ENCODE measurements at places on chromosomes 1 and 21.

DNA sequence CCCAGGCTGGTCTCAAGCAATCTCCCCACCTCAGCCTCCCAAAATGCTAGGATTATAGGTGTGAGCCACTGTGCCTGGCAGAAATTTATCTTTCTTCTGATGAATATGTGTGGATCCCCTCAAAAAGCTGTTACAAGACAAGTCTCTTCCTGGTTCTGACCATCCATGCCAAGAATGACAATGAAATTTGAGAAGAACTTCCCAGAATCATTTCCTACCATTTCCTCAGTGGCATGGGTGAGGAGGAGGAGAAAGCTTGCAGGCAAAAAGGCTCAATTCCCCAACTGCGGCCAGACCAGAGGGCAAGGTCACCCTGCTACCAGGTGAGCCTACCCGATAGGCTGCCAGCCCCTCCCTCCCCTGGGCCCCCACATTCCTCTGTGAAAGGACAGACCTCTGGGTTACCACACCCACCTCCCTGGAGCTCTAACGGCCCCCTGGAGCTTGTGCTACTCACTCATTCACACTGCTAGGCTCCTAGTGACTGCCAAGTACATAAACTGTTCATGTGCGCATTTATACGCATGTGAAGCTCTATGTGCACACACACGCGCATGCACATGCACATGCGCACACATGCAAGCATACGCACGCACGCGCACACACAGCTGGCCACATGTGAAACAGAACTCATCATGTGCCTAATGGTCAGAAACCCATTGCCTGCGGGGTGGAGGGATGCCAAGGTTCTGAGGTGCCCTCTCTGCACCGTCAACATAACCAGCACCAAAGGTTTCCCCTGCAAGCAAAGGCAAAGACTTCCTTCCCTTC, 17.0 kb downstream of the MRAP start:
- no peak for DNase-seq

DNA sequence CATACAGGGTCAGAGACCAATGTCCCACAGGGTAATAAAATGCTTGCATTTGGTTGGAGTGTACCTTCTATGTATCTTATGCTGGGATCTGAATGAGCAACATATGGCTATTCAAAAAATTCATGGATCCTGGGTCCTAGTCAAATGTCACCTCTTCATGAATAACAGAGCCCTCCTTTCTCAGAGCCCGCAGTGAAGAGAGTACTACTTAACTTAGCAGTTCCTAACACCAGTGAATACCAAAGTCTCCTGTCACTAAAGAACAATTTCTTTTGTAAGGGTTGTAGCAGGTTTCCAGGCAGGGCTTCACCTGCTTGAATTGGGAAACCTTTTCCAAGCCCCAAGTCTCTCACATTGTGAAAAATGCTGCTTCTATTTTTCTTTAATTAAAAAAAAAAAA, 483.0 kb upstream of the DEPDC1 start:
- no peak for DNase-seq

DNA sequence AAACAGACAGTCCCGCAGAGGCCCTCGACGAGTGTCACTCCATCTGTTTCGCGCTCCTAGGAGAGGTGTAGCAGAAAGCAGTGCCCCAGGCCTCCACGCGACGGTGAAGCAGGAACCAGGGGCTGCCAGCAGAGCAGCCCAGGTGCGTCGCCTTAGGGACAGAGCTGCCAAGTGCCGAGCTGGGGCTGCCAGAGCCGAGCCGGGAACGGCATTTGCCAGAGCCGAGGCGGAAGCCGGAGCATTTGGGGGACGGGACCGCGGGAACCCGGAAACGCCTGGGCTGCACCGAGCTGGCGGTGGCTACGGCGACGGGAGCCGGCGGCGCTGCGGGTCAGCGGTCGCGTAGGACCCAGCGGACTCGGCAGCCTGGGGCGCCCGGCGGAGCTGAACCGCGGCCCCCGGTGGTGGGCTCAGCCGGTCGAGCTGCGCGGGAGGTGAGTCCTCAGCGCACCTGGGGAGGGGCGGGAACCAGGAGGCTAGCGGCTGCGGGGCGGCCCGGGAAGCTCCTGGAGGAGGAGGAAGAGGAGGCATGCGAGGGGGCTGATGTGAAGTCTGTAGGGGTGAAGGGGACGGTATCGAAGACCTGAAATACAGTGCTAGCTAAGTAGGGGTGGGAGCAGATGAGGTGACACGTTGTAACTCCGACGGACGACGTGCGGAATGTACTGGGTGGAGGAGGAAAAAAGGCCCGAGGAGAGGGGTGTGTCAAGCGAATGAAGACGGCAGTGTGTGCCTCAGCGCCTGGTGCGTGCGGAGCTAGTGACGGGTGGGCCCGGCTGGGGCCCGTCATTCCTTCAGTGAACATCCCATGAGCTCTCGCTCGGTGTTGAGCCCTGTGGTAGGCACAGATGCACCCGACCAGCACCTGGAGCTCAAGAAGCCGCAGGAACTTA, at the start of gene SLC35A3:
Gene SLC35A3, plus strand, starts transcription at position 268 of the 893 bp plus-strand sequence. CDS start 23,559 bp downstream, outside the sequence.
- DNase-seq = peak; percentile 86

DNA sequence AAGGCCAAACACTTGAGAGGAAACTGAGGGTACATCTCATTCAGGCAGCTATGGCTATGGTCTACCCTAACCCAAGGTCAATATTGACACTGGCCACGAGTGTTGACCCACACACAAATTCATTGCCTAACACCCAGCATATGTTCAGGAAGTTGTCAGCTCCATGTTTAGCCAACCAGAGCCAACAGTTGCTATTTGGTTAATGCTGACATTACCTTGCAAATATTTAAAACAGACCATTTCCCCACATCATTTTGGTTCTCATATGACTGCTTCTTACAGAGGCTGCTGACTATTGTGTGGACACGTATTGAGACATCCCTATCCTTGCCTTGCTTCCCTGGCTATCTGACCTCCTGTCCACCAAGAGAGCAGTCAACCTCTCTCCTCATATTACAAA, 97.3 kb downstream of the LMX1A start:
- no peak for DNase-seq

DNA sequence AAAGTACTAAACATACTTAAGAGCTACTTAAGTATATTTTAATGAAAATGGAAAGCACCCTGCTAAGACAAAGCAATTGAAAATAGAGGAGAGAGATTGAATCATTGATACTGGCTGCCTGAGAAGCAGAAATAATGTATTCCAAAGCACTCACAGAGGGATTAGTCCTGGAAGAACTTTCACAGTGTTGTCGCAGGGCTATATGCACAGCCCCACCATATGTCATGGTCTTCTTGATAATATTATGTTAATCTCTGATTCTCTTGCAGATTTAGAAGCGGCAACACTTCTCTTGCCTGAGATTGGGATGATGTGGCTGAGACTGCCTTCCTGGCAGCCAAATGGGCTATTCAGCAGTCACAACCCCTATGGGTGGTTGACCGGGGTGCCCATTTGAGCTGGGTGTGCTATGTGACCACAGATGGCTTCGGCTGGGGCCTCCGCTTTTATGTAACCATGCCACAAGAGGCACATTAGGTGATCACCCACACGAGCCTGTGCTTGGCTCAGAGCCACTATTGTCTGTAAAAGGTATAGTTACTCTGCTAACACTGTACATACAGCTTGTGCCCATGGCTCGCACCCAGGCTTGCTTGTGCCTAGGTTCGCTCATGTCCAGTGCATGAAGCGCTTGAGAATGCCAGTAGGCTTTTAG, 152.2 kb upstream of the SGIP1 start:
- DNase-seq = no peak

GRCh38 chr21:29640080-29640508, 299.7 kb downstream of the GRIK1 start:
- no peak for DNase-seq

GRCh38 chr1:118304722-118305359, 119.8 kb upstream of the SPAG17 start:
- DNase-seq = no peak

DNA sequence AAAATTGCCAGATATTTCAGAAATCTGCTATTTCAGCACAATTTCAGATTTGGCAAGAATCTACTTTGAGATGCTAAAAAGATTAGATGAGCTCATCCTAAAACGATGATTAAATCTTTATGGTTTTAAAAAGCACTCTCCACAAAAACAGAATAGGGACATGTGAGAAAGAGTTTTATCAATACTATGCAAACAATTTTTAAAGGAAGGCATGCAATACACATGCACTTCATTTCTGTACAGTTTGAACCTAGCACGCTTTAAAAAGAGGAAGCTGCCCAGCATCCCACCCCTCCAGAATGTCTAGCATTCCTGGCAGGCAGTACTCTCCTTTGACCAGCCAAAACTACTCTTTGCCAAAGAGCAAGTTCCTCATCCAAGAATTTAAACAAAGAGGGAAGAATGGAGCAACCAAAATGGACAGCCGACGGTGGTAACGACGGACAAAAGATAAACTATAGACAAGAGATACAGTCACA, 1.3 kb downstream of the ARHGAP29 start:
- no peak for DNase-seq

- DNase-seq = no peak
Observed at GRCh38 chr1:205930195-205930577, 13.1 kb downstream of the SLC26A9 start.

DNA sequence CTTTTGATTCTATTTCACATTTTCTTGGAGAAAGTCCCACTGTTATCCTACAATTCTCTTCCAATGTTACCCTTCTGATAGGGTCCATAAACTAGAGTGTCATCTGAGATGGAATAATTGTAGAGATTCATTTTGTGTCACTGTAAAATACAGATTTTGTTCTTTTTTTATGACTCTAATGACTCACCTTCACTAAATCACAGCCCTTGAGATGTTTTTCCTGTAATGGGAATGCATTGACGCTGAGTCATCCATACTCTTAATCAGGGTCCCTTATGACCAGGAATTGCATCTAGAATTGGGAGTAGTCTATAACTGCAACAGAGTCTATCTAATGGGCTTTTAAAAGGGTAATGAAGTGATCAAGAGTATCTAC, 315.5 kb downstream of the TGFB2 start:
- DNase-seq = no peak

- DNase-seq = peak; percentile 36
Observed at GRCh38 chr1:92482665-92483609, 3.8 kb downstream of the GFI1 start.

GRCh38 chr1:9561429-9561828, 22.2 kb downstream of the SLC25A33 start:
- no peak for DNase-seq

GRCh38 chr1:150575518-150576366, 3.7 kb downstream of the MCL1 start:
- DNase-seq = no peak

DNA sequence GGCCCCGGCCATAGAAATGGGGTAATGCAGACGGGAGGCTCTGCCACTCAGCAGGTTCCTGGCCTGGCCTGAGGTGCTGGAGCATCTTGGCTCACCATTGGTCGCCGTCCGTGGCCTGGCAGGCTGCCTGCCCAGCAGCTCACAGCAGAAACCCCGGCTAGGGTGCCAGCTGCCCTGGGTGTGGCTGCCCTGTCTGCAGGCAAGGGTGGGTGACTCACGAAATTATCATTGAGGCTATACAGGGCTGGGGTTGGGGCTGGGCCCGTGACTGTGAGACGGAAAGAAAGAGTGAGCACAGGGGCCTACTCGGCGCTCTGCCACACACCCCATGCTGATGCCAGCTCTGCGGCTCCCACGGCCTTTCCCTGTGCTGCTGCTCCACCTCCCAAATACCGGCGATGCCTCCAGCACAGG, 8.0 kb upstream of the PKP1 start:
- DNase-seq = peak; percentile 76

GRCh38 chr1:31796707-31797106, 19.1 kb downstream of the SPOCD1 start:
- no peak for DNase-seq

GRCh38 chr1:28915031-28915895, 894 bp downstream of the EPB41 start:
- DNase-seq = peak; percentile 73

DNA sequence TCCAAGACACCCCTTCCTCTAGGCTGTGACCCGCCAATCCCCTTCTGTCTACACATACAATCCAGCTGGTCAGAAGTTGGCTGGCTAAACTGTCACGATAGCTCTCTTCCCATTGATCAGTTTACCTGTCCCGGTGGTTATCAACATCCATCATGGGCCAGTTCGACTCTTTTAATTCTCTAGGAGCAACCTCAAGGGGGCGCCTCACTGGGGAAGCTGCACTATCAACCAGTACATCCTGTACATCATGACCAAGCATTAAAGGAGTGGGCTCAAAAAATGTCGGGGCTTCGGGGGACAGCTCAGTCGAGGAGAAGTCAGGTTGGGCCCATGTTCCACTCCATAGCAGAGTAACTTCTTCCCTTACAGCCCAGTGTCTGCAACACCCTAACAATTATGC, 53.2 kb upstream of the B3GALNT2 start:
- DNase-seq = no peak

GRCh38 chr1:114956570-114956969, 73.1 kb upstream of the TSHB start:
- DNase-seq = no peak

- DNase-seq = no peak
Observed at GRCh38 chr1:228010921-228011320, 4.1 kb downstream of the WNT3A start.

DNA sequence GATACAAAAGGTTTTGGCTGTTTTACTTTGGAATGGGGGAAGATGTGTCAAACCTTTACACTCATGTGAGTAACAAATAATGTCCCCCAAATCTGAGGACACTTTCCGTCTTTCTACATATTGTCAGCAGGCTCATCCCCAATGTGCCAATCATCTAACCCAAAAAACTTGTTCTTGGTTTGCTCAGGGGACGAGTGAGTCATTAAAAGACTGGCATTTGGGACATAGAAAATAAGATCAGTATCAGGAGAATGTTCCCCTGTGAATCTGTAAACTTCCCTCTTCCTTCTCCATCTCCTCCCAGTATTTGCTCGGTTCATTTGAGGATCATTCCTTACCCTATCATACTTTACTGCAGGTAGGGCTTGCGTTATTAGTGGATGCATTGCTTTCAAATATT, 194.1 kb upstream of the RUNX1 start:
- DNase-seq = no peak

DNA sequence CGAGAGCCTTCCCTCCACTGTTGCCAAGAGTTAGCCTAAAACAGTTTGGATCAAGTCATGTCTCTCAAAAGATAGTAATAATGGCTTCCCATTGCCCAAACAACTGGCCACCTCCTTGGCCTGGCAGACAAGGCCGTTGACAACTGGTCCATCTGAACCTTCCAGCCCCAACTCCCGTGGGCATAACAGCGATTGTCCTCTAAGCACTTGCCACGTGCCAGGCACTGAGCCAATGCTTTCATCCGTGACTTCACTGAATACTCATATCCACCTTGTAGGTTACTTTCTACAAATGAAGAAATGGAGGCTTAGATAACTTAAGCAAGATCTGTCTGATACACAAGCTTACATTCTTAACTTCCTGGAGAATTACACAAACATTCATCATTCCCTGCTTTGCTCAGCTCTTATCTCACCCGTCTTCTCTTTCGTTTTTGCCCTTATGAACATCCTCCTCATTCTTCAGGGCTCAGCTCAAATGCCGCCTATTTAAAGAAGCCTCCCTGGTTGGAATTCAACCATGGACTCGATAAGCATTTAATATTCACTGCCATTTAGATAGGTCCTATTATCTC, 106.4 kb downstream of the KCND3 start:
- DNase-seq = no peak

DNA sequence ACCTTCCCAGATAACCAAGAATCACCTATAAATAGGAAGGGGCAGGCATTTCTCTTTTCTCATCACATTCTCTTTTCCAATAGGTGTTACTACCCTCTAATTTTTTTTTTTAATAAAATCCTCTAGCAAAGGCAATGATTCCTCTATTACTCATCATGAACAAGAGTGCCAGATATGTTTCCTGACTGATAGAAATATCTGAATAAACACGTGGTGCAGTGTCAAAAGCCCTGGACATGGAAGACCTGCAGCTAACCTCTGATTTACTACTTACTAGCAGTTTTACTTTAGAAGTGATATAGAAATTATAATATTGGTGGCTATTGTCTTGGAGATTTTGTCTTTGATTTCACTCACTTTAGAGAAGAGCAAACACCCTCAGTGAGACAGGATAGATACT, 194.6 kb upstream of the SAMSN1 start:
- no peak for DNase-seq

Data from RPMI8226 (cell line).